Lower leg skin (tissue), 4 donors: ENCODE measurements at places on chromosomes 12 and 14.

DNA sequence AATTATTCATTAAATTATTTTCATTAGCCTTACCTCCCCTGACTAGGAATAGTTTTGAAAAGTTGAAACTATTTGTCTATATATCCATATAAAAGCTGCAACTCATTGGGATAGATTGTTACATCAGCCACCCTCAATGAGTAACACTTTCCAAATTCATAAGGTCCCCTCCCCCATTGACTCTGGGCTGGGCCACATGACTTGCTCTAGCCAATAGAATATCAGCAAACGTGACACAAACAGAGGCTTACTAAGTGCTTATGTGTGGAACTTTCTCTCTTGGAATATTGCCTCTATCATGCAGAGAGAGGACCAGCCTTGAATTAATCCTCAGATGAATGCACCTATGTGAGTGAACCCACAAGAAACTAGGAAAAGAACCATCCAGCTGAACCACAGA, 213.7 kb downstream of the CCDC59 start:
- no peak for DNase-seq

DNA sequence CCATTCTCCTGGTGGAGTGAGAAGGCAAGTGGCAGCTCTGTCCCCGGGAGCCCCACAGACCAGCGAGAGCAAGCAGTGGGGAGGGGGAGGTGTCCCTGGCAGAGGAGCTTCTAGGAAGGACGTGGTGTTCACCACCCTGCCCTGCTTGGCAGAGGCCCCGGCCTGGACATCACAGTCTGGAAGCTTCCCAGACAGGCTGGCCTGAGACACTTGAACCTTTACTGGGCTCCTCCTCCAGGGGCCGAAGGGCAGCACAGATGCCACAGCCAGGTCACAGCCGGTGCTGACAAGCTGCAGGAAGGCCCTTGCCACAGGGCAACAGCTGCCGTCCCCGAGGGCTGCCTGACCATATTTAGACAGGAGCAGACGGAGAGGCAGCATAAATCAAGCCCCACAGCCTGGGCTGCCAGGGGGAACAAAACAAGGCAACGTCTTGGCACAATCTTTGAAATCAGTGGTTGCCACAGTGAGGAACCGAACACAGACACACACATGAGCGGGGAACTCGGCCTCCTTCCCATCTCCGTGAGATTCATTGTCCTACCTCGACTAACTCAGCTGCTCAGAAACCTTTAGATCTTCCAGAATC, 28.5 kb downstream of the PRIMA1 start:
- no peak for DNase-seq

DNA sequence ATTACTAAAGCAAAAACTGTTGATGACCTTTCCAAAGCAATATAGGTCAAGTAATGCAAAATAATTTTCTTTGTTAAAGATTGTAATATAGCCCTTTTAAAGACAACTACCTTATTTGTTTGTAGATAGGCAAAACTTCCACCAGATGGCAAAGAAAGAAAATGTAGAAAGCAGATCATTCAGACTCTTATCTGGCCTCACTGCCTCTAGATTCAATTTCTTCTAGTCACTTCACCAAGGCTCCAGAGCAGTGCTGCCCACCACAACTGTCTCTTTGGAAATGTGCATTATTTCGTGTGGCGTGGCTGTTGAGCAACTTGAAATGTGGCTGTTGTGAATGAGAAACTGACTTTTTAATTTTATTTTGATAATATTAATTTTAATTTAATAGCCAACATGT, 127.1 kb downstream of the ITPR2 start:
- DNase-seq: no peak

GRCh38 chr12:3292677-3293412, 198.2 kb upstream of the PRMT8 start:
- DNase-seq: no peak

DNA sequence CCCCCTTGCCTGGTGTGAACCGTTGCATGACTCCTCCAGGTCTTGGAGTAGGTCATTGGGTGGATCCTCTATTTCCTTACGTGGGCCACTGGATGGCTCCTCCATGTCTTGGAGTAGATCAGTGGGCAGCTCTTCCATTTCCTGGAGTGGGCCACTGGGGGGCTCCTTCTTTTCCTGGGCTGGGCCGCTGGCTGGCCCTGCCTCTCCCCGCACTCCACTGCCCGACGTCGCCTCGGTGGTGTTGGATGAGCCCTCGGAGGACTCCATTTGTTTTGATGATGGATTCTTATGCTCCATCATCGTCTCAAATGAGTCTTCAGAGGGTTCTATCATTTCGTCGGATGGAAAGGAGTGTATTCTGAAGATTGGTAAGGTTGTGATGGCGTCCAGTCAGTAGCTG, 19.1 kb downstream of the RTL1 start:
- no peak for DNase-seq

- no peak for DNase-seq
Measured at GRCh38 chr14:52960627-52961026, 9.8 kb upstream of the FERMT2 start.

- DNase-seq: no peak
Measured at GRCh38 chr12:71941174-71941573, 2.5 kb downstream of the TPH2 start.

- no peak for DNase-seq
Measured at GRCh38 chr12:76318773-76319594, 29.2 kb downstream of the BBS10 start.

- DNase-seq: no peak
Measured at GRCh38 chr12:78403136-78403535, 461.4 kb upstream of the SYT1 start.
